Upper lobe of right lung (tissue), 1 donor: ENCODE measurements at places on chromosomes 16 and 17.
A peak's percentile ranks its signal among the peaks of the same experiment; 100 is the strongest.

GRCh38 chr16:21156767-21157467, 1.6 kb upstream of the LDAF1 start:
- no peak for DNase-seq

DNA sequence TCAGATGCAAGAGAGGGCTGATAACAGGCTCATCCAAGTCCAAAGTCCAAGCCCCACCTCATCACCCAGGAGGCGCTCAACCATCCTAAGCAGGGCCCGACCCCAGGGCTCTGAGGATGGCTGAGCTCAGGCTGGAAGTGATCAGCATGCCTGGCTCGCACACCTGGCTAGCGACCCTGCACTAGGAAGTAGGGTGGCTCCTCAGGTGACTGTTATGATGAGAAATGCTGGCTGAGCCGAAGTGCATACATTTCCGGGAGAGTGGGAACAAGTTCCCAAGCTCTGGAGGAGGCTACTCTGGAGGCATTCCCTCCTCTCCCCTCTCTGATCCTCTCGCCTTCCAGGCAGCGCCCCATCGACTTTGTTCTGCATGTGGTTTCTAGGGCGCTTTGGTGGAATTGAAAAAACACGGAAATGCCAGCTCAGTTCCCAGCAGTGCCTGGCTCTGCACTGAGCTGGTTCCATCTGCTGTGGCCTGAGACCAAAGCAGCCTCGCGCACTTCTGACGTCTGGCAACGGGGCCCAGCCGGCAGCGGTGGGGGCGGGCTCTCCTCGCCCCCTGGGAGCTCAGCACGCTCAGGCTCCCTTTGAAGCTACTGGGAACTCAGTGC, 130.3 kb downstream of the IRF8 start:
- DNase-seq = peak; percentile 62

- DNase-seq = no peak
Observed at GRCh38 chr16:14462811-14463210, 167.2 kb downstream of the PARN start.

DNA sequence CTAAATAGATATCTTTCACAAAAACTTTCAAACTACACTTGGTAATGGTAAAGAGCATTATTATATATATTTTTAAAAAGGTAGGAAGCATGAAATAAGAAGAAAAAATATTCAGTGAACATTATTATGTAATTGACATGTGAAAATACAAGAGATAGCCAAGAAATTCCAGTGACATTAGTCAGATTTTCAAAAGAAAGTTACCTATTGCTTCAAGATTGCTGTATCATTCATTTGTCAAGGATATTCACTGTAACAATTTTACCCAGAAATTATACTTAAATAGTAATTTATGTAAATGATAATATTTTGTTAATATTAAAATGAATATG, 350.2 kb downstream of the KIF2B start:
- DNase-seq = no peak

DNA sequence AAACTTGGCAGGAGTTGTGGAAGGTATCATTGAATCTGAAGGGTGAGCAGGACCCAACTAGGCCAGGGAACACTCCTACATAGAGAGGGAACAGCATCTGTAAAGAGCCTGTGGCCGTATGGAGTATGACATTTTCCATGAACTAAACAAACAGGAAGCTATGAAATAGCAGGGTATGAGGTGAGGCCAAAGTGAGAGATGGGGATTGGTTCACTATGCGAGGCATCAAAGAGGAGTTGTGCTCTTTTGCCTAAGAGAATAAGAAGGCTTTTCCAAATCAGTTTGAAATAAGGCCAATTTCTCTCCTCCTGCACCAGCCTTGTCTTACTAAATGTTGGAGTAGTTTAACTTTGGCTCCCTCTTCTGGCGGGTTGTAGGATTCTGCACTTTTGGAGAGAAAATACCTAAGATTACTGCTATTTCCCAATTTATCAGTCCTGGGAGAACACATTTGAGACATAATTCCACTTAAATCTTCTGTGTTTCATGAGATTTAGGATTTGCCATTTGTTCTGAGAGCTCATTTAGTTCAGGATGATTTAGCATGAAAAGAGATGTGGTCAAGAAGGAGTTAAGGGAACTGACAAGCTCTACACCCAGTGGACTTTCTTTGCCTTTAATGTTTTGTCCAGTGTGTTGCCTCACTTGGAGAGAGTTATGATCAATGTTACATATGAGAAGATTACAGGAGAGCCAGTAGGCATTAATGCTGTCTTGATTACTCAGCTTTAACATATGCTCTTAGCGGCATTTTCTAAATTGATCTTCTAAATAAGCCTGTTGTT, 55.4 kb downstream of the TNRC6C start:
- no peak for DNase-seq

GRCh38 chr16:71630808-71631207, 4.8 kb downstream of the MARVELD3 start:
- DNase-seq = no peak

DNA sequence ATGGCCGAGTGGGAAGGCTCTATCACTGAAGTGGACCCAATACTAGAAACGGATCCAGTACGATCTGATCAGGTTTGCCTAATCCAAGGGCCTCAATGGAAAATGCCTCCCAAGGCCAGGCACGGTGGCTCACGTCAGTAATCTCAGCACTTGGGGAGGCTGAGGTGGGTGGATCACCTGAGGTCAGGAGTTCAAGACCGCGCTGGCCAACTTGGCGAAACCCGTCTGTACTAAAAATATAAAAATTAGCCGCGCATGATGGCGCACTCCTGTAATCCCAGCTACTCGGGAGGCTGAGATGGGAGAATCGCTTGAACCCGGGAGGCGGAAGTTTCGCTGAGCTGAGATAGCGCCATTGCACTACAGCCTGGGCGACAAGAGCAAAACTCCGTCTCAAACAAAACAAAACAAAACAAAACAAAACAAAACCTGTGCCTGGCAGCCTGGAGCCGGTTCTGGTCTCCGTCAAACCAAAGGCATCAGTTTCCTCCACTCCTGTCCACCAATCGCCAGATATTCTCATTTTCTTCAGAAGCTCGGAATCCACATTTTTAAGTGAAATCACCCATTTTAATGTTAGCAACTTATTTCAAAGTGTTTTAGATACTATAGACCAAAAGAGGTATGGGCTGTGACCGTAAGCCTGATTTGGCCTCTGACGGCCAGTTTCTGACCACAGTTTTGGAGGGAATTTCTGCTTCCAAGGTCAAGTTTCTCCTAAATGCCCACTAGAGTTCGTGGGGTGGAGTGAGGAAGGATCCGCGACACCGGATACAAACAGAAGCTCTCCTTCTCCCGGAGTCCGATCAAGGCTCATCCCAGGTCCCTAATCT, 664 bp downstream of the NQO1 start:
- DNase-seq = peak; percentile 53

- DNase-seq = no peak
Observed at GRCh38 chr17:40350689-40351358, 13.7 kb downstream of the GJD3 start.

- no peak for DNase-seq
Observed at GRCh38 chr17:20200865-20201458, 191.8 kb downstream of the SPECC1 start.

DNA sequence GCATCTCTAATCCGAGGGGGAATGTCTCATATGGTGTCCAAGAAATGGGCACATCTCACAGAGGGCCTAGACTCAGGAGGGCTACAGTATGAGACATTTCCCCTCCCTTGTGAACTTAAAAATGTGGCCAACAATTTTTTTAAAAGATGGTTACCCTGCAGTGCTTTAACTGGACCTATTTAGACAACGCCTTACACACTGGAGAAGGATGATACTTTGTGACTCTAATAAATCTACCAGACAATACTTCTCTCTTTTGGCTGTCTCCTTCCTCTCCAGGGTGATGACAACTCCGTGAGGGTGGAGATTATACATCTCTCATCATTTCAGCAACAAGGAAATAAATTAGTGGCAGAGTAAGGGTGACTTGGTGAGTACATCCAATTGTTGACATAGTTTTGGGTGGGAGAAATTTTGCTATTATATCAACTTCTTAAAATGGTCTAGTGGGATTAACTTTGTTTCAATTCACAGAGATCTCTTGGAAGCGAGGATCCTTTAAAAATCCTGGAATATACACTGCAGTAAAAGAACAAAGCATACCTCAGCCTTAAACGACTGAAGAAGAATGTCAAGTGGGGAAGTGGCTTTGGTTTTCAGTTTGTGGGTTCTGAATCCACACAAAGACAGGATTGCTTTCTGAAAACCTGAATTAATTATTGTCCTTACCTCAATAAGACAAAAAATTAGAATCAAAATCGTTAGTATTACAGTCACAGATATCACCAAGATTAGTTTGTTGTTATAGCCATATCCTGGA, 89.8 kb downstream of the KPNA2 start:
- DNase-seq = no peak

DNA sequence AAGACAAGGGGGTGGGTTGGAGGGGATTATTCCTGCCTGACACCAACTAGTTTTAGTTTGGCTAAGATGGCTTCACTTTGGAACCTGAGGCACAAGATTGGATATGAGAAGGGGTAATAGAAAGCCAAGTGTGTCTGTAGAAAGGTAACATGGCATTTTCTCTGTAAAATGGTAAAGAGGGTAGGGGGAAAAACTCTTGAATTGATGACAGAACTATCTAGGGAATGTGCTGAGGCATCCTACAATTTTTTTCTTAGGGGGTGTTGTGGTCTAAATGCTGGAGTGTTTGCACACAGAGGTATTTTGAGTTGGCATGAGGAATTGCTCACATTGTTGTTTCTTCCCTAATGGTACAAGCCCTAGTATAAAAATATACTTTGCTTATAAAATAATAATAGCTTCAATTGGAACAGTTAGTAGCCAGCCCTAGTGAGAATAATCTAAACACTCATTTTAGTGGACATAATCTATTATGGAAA, 25.8 kb downstream of the YPEL2 start:
- no peak for DNase-seq

DNA sequence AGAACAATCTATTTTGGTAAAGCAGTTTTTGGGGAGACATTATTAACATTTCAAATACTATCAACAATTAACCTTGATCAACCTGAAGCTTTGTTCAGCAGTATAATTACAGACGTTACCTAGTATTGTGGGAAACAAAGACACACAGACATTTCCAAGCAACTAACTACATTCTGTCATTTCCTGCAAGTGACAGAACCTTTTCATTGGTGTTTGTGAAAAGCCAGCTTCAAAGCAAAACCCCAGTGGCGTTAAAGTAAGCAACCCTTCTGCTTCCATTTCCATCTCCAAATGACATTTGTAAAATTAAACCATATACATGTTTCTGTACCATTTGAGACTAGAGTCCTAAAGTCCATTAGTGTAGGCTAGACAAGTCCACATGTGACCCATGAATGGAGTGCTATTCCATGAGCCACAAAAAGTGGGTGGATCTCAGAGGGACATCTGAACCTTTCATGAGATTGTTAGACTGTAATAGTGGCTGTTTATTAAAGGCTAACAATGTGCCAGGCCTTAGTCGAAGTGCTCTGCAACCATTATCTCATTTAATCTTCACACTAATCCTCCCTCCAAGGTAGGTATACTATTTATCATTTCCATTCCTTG, 101.2 kb downstream of the SSH2 start:
- no peak for DNase-seq

GRCh38 chr17:70912716-70913485, 743.6 kb downstream of the KCNJ2 start:
- DNase-seq = no peak

GRCh38 chr17:2056206-2057174, 1.6 kb downstream of the HIC1 start:
- DNase-seq = no peak

DNA sequence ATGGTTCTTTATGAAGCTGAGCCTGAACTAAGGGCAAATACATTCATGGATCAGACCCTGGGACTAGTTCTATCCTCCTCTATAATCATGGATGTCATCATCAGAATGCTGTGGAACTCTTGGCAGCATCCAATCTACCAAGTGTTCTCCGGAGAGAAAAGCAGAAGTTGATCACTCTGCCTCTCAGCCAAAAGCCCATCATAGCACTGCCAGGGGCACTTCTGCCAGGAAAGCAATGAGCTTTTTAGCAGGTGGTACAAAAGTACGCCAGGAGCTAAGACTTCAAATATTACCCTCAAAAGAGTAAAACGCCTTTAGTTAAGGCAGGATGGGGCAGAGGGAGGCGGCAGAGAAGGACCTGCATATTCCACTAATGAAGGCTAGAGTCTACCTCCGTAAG, 279.0 kb downstream of the SLC39A11 start:
- no peak for DNase-seq

DNA sequence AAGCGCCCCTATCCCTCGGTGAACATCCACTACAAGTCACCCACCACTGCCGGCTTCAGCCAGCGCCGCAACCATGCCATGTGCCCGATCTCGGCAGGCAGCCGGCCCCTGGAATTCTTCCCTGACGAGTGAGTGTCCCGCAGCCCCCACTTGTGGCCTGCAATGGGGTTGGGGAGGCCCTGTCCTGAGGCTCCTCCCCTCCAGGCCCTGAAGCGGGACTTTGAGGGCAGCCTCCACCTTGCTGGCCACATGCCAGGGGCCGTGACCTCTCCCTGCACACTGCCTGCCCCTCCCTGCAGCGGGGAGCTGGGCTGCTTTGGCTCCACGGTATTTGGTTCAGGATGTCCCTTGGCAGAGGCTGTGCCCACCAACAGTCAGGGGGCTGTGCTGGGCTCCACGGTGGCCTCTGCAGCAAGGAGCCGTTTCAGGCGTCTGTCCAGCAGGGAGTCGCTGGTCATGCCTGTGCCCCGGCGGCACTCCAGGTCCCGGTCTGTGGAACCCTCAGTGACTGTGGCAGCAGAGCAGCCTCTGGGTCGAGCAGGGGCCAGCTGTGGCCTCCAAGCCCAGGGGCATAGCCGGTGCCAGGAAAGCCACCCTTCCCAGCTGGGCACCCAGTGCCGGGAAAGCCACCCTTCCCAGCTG, 8.3 kb downstream of the NME3 start:
- DNase-seq = no peak

- no peak for DNase-seq
Observed at GRCh38 chr17:6464446-6465041, 20.3 kb downstream of the PIMREG start.

DNA sequence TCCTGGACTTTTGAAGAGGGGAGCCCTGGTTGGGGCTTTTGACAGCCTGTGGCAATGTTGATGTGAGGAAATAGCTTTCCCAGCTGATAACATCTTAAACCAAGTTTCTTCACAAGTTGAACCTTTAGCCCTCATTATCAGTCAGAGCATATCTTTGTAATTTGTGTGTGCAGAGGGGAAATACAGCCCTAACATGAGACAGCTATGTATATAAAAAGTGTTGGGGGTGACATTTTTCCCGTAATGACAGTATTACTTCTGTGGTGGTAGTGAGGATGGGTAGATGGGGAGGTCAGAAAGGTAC, 221.1 kb downstream of the FTO start:
- DNase-seq = no peak

GRCh38 chr16:4200781-4201137, 41.1 kb downstream of the SRL start:
- no peak for DNase-seq

GRCh38 chr17:58329035-58329809, 627 bp upstream of the TSPOAP1 start:
- peak; percentile 73 for DNase-seq

- no peak for DNase-seq
Observed at GRCh38 chr16:86455640-86456039, 54.7 kb upstream of the FOXF1 start.
